ENCODE measurements at places on chromosomes 16 and 17.
A peak's percentile ranks its signal among the peaks of the same experiment; 100 is the strongest.

- DNase-seq: no peak
Observed at GRCh38 chr17:44777394-44778348, 18.9 kb downstream of the ADAM11 start.

GRCh38 chr16:57645691-57646387, 17.4 kb downstream of the ADGRG1 start:
- no peak for DNase-seq

DNA sequence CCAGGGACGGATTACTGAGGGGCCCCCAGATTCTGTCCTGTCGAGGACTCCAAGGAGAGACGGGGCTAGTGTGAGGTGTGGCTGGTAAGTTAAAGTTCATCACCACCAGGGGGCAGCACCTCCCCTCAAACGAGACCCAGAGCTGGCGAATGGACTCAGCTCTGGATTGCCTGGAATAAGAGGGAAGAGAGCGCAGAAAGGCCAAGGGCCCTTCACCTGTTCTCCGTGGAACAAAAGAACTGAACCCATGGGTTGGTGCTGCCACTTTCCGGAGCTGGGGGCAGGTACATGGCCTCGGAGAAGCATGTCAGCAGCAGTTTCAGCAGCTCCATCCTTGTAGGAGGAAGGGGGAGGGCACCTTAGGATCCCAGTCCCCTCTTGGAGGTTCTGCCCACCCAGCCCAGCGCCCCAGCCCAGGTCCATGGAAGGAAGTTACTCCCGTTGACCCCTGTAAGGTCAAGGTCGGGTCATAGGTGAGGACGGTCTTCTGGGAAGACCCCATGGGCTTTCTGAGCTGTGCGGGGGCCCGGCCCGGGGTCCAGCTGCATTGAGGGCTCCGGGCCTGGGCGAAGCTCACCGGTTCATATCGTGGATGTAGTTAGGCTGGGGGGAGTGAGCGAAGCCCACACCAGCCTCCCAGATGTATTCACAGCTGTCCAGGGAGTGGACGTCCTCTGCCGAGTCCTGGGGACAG, 10.8 kb downstream of the HID1 start:
- peak; percentile 72 for DNase-seq

DNA sequence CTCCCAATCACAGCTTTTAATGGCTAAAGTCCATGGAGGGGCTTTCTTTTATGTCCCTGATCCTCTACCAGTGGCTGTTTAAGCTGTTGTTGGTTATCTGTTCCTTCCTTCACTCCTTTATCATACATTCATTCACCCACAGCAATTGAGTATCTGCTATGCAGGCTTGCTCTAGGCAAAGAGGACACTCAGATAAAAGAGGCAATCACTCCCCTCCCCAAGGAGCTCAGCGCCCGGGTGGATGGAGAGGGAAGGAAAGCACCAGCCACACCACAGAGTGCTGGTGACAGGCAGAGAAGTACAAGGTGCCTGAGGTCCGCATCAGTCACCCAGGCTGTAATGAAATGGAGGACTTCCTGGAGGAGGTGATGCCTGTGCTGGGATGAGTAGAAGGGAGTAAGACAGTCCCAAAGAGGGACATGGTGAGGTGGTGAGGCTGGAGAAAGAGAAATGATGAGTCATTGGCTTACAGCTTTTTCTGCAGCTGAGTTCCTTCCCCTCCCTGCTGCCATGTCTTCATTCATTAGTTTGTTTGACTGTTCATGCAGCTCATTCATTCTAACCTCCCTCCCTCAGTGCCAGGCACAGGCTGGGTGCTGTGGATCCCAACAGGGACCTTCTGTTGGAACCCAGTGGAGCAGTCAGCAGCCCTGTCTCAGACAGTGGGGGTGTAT, 12.8 kb upstream of the NGFR start:
- no peak for DNase-seq

GRCh38 chr17:57861000-57861789, 11.4 kb upstream of the MRPS23 start:
- no peak for DNase-seq

GRCh38 chr17:12812877-12813276, 23.6 kb downstream of the ARHGAP44 start:
- no peak for DNase-seq

GRCh38 chr17:75689441-75689873, 22.3 kb downstream of the SAP30BP start:
- DNase-seq: peak; percentile 18

DNA sequence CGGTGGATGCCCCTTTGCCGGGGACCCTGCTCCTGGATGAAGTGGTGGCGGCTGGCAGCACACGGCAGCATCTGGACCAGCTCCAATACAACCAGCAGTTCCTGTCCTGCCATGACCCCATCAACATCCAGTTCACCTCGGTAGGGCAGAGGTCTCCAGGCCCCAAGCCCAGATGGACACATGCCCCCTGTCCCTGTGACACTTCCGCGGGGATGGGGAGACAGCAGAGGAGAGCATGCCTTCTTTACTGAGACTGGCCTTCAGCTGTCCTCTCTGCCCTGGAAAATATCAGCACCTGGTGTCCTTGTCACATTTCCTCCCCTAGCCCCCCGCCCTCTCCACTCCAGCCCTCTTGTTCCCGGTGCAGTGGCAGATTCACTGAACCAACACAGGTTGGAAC, 6.2 kb downstream of the CHAD start:
- no peak for DNase-seq

- DNase-seq: no peak
Observed at GRCh38 chr16:31215287-31216162, 1.4 kb downstream of the PYDC1 start.

DNA sequence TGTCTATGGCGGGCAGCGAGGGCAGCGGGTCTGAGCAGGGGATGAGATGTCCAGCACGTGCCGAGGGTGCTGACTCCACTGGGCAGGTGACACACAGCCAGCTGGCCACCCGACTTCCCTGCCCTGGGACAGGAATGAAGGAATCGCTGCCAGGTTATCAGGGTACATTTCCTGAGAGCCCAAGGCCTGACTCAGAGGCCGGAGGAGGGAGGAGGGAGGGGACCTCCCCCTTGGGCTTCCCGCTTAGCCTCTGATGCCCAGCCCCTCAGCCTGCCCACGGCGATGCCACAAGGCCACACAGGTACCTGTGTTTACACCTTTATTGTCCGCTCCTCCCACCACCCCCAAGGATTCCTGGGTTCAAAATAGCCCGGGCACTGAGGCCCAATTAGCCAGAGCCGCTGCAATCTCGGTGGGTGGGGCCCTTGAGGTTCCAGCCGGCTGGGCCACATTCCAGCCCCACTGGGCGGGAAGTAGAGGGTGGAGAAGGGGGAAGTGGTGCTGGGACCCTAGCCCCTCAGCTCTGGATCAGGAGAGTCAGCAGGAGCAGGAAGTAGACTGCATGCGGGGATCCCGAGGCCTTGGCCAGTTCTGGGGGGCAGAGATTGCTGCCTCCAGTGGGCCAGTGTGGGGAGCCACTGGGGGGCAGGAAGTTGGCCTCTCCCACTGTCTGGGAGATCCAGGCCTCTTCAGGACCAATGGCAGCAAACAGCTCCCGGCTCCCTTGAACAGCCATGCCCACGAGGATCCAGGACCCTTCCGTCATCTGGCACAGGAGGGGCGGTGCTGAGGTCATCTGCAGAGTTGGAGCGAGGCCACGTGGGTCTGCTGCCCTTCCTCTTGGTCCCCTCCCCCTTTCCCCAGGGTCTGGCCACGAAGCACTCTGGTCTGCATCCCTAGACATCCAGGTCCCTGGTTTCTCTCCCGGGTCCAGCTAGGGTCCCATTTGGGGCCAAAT, 3.4 kb upstream of the PRSS8 start:
- no peak for DNase-seq

- DNase-seq: no peak
Observed at GRCh38 chr17:49290690-49291359, 60.2 kb upstream of the PHOSPHO1 start.

GRCh38 chr17:82164853-82165252, 47.8 kb downstream of the CCDC57 start:
- no peak for DNase-seq

DNA sequence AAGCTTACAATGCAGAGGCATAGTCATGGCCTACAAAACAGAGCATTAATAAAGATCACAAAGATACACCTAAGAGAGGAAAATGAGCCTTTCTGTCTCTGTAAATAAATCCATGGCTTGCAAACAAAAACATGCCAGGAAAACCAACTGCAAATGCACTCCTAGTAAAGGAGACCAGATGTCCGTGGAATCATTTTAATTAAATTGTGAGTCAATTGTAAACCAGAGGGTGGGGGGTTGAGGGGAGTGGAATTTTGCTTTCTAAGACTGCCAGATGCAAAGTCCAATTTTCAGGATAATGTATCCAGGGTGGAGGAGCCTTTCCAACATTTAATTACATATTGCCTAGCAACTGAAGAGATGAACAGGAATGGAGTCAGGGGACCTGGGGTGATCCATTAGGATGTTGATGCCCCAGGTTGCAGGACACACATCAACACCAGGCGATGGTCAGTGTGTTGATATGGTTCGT, 390.3 kb upstream of the CCL2 start:
- no peak for DNase-seq

DNA sequence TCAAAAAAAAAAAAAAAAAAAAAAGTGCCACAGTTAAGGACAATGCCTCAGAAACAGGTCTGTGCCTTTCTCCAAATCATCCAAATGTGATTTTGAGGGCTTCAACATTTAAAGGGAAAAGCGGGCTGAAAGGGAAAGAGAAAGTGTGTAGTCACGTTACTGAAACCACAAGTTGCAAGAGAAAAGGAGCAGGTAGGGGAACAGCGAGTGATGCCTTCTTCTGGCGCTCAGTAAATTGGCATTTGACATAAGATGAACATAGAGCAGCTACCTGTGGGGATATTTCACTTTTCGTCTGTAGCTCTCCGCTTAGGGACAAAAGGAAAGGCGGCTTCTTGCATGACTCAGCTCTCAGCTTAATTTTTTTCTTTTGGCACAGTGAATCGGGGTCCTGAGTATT, 11.1 kb downstream of the CMTM2 start:
- DNase-seq: no peak

DNA sequence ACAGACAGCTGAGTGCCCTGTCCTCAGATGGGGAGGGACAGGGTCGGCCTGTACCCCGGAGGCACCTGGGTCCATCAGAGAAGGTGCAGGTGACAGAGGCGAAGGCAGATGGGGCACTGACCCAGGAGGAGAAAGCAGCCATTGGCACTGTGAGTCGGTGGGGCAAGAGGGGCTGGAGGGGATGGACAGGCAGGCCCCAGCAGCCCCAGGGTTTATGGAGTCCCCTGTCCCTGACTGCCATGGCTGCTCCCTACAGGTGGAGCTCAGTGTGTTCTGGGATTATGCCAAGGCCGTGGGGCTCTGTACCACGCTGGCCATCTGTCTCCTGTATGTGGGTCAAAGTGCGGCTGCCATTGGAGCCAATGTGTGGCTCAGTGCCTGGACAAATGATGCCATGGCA, 32.1 kb downstream of the ANKRD40 start:
- no peak for DNase-seq

- no peak for DNase-seq
Observed at GRCh38 chr16:85988723-85989313, 89.9 kb downstream of the IRF8 start.

DNA sequence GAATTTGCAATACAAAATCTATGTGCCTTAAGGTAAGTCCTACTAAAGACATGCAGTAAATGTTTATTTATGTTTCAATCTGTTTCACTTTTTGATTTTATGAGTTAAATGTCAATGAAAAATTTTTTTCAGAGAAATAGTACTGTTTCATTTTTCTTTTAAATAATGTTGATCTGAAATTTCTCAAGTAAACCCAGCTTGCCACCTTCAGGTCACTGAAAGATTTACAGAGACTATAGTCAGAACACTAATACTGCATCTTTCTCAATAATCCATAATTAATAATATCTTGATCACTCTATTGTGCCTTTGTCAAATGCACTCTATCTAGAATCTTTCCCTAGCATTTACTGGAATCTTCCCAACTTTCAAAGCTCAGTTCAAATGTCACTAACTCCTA, 6.5 kb upstream of the DHX40 start:
- DNase-seq: no peak

- DNase-seq: peak; percentile 90
Observed at GRCh38 chr16:57984443-57985203, 13.7 kb upstream of the CNGB1 start.

DNA sequence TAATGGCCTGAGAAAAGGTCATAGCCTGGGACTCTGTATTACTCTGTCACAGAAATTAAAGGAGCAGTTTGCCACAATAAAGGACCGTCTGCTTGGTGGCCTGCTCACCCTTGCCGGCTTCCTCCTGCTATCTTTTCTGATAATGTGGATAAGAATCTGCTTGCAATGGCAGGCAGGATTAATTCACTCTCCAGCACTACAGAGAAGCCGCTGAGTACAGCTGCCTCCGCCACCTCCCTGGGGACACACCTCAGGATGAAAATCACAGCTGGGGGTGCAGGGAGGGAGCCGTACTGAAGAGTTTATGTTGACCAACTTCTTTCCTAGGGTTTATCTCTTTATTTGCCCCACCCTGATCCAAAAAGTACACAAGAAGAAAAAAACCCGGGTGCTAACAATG, 245.9 kb upstream of the RPL38 start:
- DNase-seq: no peak

- no peak for DNase-seq
Observed at GRCh38 chr16:27724482-27725235, 174.7 kb downstream of the KATNIP start.

DNA sequence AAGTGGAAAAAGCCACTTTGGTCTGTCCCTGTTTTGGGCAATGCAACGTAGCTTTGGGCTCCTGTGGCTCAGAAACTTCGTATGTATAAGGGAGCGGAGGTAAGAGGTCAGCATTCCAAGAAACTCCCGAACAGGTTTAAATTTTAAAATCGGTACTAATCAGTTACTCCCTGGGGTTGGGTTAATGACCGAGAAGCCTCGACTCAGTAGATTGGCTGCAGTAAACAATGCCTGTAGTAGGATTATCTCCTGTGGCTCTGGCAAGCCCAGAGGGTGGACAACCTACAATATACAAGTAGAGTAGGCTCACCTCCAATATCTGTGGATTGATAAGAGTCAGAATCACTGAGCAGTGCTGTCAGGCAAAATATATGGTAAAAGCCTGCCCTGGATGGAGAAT, 1.6 kb upstream of the GNA13 start:
- DNase-seq: no peak

GRCh38 chr17:14144508-14144907, 75.2 kb downstream of the COX10 start:
- DNase-seq: no peak

GRCh38 chr16:57534337-57534880, 2.0 kb downstream of the CCDC102A start:
- no peak for DNase-seq

- no peak for DNase-seq
Observed at GRCh38 chr17:42880776-42881310, 19.8 kb upstream of the G6PC1 start.

DNA sequence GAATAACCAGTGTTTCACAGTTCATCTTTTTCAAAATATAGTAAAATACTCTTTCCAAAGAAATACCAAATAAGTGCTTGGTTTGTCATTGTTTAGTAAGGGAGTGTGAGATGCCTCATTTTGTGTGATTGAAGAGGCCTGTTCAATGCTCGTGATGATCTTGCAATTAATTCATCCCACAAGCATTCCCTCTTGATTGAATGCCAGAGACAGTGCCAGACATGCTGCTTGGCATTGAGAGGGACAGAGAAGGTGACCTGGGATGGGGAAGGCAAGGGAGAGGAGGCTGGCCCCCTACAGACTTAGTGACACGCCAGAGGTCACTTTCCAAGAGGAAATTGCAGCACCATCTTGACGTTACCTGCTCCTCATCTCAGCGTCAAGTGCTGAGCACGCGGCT, 49.3 kb downstream of the CLEC16A start:
- DNase-seq: no peak

- DNase-seq: no peak
Observed at GRCh38 chr16:55501549-55502322, 7.1 kb upstream of the LPCAT2 start.

- no peak for DNase-seq
Observed at GRCh38 chr17:5133311-5133710, 17.5 kb downstream of the USP6 start.

GRCh38 chr16:69754469-69755310, at the start of gene NOB1:
NOB1 (minus strand) TSS chr16:69754926; CDS start chr16:69754910, 16 bp downstream.
- DNase-seq: peak; percentile 95

Measured in activated naive CD4-positive, alpha-beta T cell (primary cell).